Natural killer cell treated with Interleukin-12 subunit alpha and Interleukin-12 subunit beta and Interleukin-15 and Interleukin-18, amount 100 ng/mL, for 72 hours (primary cell): ENCODE measurements at places on chromosomes 1 and 21. TPM values are rescaled to one million over a fixed set of nuclear protein-coding genes. Genes with fewer than 3 reads are reported as not detected.

Gene OR2AK2
- not detected for total RNA-seq

GRCh38 chr1:160045653-160046052 lies 13.9 kb upstream of the PIGM start:
- DNase-seq: no peak

Gene FCRLB
- total RNA-seq: 0.42 TPM

DNA sequence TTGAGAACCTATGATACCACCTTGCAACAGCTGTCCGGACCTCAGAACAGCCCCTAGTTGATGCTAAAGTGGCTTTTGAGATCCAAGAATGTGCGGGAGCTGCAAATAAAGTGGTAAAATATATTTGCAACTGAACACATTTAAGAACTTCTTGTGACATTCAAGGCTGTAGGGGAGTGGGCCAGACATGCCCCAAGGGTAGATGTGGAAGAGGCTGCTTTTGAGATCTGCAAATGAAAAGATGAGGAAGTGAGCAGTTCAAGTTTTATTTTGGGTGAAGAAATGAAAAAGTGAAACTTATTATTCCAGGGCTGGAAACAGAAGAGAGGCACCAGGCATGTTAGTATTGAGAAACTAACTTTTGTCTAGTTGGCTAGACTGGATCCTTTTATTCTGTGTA lies 359.5 kb upstream of the PLXNA2 start:
- no peak for DNase-seq

GRCh38 chr21:45858180-45858579 lies 123.4 kb upstream of the COL6A1 start:
- no peak for DNase-seq

Gene CFAP107
- not detected for total RNA-seq

DNA sequence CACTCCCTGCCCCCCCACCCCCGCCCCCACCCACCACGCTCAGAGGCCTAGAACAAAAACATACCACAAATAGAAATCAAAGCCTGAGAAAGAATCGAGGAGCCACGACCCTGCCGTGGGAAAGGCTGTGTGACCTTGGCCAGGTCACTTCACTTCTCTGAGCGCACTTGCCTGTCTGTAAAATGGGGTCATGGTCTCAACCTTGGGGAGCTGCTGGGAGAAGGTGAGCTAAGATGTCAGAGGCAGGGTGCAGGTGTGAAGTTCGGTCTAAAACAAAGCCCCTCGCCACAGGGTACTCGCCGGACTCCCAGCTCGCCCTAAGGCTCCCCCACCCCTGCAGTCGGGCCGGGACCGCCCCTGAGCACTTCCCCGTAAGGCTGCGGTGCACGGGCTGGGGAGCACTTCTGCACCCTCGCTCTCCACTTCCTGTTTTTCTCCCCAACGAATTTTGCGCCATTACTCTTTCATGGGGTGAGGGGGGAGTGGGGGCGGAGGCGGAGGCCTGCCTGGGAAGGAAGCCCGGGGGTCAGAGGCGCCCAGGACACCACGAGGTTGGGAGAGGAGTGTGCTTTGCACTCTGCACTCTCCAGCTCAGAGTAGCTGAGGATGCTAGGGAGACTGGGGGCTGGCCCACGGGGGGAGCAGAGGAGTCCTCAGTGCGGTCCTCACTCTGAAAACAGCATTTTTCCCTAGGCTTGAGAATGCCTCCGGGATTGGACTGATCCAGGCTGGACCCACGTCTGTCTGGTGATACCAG lies 21.9 kb upstream of the PIK3CD start:
- peak; percentile 91 for DNase-seq

DNA sequence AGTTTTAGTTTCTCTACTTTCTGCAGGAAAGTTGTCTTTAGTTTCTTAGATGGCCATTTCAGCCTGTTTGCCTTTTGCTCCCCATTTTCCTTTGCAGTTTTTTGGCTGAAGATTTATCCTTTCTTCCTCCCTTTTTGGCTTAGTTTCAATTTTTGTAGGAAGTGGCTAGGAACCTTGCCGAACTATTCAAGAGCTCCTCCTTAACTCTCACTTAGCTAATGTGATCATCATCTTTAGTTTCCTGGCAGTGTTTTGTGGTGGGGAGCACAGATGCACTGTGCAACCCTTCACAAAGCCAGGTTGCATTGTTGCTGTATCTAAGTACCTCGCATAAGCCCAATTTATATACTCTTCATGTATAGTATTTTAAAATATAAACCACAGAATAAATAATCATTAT lies 28.8 kb upstream of the CCDC181 start:
- DNase-seq: no peak

DNA sequence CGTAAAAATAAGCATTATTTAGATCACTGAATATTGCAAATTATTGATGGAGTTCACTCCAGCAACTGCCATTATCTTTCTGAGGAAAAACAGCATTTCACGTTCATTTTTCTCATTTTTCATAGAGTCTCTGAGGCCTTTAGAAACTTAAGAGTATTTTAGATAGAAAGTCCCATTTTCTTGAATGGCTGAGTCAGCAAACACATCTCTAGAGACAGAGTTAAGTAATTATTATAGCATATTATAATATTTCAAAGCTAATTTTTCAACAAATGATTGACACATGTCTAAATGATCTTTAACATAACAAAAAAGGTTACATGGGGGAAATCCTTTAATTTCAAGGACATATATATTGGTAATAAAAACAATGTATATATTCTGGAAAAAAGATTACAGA lies 31.8 kb downstream of the RGS18 start:
- DNase-seq: no peak

DNA sequence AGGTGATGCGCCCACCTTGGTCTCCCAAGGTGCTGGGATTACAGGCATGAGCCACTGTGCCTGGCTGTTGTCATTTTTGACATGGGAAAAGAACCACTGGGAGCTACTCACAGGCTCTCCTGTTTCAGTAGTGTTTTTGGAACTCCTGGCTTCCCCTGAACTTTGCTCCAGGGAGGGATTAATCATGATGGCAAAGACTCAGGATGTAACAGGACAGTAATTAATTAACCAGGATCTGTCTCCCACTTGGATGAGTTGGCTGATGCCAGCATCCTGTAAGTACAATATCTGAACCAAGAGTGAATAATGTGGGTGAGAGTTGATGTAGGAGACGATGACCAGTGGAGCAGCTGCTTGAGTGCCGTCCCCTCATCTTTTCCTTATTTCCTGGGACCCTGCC lies 4.9 kb downstream of the SFT2D2 start:
- DNase-seq: no peak

GRCh38 chr1:5640845-5641244 lies 351.4 kb downstream of the NPHP4 start:
- peak; percentile 40 for DNase-seq

DNA sequence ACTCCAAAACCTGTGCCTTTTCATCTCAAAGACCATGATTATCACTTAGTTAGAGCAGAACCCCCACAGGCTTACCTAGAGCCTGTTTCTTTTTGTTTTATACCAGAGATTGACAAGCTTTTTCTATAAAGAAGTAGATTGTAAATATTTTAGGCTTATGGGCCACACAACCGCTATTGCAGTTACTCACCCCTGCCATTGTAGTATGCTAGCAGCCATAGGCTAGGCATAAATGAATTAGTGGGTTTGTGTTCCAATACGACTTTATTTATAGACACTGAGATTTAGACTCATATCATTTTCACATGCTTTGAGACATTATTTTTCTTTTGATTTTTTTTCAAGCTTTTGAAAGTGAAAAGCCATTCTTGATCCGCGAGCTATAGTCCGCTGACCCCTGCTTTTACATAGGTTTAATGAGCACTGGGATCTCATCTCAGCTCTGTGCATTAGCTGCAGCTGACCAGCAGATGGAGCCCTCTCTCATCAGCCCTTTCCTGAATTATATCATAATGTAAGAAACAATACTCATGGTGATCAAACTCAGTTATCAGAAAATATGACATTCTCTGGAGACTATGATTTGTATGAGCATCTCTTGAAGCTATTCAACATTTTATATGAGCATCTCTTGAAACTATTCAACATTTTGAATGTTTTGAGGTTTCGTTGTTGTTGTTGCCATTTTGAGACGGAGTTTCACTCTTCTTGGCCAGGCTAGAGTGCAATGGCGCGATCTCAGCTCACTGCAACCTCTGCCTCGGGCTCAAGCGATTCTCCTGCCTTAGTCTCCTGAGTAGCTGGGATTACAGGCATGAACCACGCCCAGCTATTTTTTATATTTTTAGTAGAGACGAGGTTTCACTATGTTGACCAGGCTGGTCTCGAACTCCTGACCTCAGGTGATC lies 111.9 kb upstream of the L1TD1 start:
- DNase-seq: no peak

- no peak for DNase-seq
Measured at GRCh38 chr1:76073481-76073880, 1.1 kb upstream of the ST6GALNAC3 start.

Gene TTC39A
- not detected for total RNA-seq

Gene LRP8
- 87.8 TPM for total RNA-seq

- no peak for DNase-seq
Measured at GRCh38 chr1:51926171-51926812, 47.8 kb upstream of the NRDC start.

Gene CSF3R
- 0.78 TPM for total RNA-seq

Gene IL10
- not detected for total RNA-seq

- no peak for DNase-seq
Measured at GRCh38 chr1:88169939-88170338, 514.1 kb upstream of the PKN2 start.

DNA sequence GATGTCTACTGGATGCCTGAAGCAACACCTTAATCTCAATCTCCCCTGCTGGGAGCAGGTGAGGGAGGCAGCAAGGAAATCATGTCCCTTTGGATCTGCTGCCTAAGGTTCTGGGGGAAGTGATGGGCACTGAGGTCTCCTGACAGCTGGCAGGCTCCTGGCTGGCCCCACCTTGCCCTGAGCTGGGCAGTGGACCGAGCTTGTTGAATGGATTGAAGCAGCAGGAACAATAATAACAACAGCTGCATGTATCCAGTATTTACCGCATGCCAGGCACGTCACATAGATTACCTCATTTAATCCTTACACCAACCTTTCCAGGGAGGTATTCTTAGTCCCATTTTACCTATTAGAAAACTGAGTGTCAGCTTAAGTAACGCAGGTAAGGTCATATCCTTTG lies 133.9 kb downstream of the PLXNA2 start:
- no peak for DNase-seq

DNA sequence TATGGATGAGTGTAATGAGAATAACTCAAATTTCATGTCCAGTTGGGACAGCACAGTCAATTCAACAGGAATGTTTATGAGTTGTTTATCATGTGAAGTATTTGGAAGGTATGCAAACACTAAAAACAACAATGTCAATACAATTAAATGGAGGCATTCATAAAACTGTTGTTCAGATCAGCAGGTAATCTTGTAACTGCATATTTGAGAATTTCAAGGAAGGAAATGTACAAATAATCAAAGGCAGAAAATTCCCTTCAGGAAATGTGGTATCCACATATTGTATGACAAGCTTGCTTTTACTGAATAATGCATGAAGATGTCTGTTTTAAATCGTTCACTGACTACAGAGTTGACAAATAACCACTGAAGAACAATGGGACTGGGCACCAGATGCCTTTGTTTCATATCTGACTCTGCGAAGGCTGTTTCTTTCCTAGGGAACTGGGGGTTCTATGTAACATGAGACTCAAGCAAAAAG lies 198.3 kb downstream of the LTN1 start:
- DNase-seq: no peak

- peak; percentile 69 for DNase-seq
Measured at GRCh38 chr1:235831148-235831547, 35.6 kb downstream of the LYST start.

Gene CFAP74
- total RNA-seq: not detected

- no peak for DNase-seq
Measured at GRCh38 chr1:223482766-223483165, 89.6 kb downstream of the CCDC185 start.

Gene SPSB1
- 1.4 TPM for total RNA-seq

GRCh38 chr1:24964811-24965570 lies 34.9 kb upstream of the RUNX3 start:
- DNase-seq: peak; percentile 98

Gene NLRP3
- 3.5 TPM for total RNA-seq
